ENCODE measurements at places on chromosomes 3 and 15. TPM values are rescaled to one million over a fixed set of nuclear protein-coding genes. Genes with fewer than 3 reads are reported as not detected.

DNA sequence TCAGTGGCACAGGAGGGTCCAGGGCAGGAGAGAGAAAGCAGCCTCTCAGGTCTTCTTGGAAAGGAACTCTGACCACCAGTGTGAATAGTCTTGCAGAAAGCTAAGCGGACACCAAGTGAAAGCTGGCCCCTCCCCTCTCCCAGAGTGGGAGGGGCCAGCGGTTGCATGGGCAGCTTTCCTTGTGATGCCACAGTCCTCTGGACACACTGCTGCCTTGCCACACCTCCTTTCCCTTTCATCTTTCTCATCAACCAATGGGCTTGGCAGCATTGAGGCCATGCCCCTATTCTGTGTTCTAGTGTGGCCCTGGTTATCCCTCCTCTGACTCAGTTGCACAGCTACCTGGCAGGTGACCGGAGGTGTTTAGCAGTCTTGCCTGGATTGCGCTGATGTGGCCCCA lies 49.7 kb upstream of the GOLGA6B start:
- DNase-seq = no peak

Gene HYAL3
- polyA plus RNA-seq = 23.8 TPM

DNA sequence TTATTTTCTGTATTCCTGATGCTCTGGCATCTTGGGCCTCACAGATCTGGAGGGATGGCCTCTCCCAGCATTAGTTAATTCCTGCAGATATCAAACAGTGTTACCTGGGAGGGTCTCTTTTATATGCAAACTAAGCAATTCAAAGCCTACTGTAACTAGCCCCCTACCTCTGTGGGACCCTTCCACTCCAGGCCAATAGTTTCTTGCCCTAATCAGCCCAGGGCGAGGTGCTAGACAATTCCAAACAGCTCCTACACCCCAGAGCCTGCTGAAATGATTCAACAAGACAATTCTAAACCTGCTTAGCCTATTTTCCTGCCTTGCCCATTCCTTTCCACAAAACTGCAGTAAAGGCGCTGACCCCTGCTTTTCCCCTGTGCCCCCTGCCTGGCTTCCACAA lies 106.6 kb upstream of the IGSF10 start:
- DNase-seq = no peak

Gene BLOC1S6
- 10.8 TPM for polyA plus RNA-seq

DNA sequence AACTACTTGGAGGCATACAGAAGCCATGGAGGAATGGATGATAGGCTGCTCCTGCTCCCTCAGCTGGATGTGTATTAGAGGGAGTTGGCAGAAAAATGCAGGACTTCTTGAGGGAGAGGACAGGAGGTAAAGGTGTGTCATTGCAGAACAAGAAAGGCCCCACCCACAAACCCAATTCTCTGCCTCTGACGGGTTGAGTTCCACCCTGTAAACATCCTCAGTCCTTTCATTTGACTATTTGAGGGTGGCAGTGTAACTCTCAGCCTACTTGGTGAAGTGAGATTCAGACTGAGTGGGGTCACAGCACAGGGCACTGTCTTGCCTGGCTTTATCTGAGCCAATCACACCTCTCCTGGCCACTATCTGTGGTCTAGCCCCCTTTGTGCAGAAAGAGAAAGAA lies at the start of gene TPRG1:
TPRG1 (plus strand) TSS at position 265 of the 400 bp plus-strand sequence. CDS start 35,414 bp downstream, outside the sequence.
- no peak for DNase-seq

Gene ARGFX
- polyA plus RNA-seq = not detected

Gene NAALADL2
- 0.15 TPM for polyA plus RNA-seq

- no peak for DNase-seq
Observed at GRCh38 chr3:161082063-161082462, 23.1 kb downstream of the B3GALNT1 start.
